8988T (cell line): ENCODE measurements at places on chromosomes 6 and 20.

DNA sequence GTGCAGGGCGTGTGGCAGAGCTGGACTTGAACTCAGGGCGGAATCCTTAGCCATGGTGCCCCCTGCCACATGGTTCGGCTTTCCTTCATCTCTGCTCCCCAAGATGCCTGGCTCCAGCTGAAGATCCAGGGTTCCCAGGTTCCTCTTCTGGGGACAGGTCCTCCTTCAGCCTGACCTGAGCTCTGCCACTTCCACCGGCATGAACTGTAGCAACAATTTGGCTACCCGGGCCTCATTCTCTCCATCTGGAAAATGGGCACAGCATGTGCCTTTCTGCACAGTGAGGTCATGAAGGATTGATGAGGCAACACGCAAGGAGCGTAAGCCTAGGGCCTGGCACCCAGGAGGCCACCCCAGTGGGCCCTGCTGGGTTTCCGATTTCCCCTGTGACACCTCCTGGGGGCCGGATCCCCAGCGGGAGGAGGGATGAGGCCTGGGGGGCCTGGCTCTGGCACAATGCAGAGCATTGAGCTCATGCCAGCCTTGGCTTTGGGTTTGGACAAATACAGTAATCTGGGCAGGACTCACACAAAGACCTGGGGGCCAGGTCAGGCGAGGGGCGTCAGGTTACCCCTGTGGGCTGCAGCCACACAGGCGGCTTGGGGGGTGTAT, 74.0 kb downstream of the CEBPB start:
- no peak for DNase-seq

GRCh38 chr6:70282919-70283461, 19.9 kb downstream of the COL9A1 start:
- DNase-seq, result no peak

GRCh38 chr20:44247131-44247571, at the start of gene GDAP1L1:
Gene GDAP1L1 (plus strand): TSS chr20:44247308. CDS start chr20:44247335, 27 bp downstream.
- no peak for DNase-seq

DNA sequence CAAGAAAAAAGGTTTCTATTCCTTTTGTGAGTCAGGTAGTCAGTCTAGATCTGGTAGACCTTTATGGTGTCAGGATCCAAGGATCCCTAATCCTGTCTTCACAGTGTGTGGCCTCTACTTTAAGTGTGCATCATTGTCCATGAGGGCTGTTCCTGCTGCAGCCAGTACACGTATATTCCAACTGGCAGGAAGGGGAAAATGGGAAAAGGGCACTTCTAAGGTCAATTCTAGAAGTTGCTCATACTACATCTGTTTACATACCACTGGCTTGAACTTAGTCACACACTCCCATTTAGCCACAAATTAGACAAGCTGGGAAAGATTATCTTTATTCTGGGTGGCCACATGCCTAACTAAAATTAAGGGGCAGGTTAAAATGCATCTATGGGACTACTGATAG, 9.7 kb upstream of the MMS22L start:
- no peak for DNase-seq

- DNase-seq, result no peak
Observed at GRCh38 chr20:21381619-21382018, 15.7 kb downstream of the NKX2-4 start.

GRCh38 chr6:16698162-16698533, 63.1 kb downstream of the ATXN1 start:
- no peak for DNase-seq
